ENCODE measurements at places on chromosomes 1 and 21.
A peak's percentile ranks its signal among the peaks of the same experiment; 100 is the strongest.

- DNase-seq = no peak
These were observed 43.1 kb upstream of the KANK4 start for GRCh38 chr1:62362061-62362917.

DNA sequence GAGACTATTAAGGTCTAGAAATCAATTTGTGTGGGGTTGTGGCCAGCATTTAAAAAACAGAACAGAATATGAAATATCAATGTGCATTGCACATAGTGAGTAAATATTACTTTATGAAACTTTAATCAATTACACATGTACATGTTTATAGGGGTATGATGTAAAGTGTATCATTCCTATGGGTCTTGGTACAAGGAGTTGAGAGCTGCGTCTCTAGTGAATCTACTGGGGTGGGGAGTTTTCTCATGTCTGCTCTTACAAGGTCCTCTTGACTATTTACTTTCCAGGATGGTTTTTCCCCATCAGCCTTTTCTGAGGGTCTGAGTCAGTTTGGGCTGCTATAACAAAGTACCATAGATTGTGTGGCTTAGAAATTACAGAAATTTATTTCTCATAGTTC lies 75.8 kb downstream of the BACH1 start:
- no peak for DNase-seq

DNA sequence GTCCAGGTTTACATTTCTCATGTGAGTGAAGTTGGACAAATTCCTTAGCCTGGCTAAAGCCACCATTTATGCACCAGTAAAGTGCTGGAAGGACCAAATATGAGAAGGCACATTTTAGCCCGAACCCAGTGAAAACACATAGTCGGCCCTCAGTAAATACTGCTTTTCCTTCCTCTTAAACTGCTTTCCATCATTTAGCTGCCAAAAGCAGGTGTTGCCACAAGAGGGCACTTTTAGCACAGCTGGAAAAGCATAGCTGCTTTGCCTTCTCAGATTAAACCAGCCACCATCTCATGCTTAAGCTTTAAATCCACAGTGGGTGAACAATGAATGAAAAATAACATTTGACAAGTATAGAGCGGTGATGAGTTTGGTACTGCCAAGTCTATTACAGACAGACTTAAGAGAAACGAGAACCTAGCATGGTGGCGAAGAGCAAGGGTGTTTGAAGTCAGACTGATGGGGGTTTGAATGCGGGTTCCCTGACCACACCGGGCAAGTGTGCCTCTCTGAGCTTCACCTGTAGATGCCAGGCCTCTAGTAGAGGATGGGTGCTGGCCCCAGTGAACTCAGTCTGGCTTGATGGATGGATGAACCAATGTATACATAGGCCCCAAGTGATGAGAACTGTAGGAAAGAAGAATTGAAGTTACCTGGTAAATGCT lies 57.8 kb downstream of the SLC35D1 start:
- DNase-seq = peak; percentile 20

DNA sequence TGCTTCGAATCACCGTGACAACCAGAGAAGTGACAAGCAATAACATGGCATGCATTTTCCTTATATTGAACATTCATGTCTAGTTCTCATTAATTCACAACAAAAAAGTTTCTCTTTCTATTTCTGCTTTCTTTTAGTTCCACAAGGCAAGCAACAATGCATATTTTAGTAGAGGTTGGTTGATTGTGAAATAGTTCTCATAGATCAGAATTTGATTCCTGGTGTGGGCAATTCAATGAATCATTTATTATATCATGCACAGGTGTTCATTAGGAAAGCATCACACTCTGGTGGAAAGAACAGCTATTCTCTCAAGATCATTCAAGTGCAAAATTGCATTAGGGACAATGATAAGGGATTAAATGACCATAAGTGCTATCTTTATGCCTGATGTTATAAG lies 980.9 kb downstream of the BRINP3 start:
- DNase-seq = no peak

GRCh38 chr1:171985639-171986038 lies 144.3 kb downstream of the DNM3 start:
- no peak for DNase-seq

DNA sequence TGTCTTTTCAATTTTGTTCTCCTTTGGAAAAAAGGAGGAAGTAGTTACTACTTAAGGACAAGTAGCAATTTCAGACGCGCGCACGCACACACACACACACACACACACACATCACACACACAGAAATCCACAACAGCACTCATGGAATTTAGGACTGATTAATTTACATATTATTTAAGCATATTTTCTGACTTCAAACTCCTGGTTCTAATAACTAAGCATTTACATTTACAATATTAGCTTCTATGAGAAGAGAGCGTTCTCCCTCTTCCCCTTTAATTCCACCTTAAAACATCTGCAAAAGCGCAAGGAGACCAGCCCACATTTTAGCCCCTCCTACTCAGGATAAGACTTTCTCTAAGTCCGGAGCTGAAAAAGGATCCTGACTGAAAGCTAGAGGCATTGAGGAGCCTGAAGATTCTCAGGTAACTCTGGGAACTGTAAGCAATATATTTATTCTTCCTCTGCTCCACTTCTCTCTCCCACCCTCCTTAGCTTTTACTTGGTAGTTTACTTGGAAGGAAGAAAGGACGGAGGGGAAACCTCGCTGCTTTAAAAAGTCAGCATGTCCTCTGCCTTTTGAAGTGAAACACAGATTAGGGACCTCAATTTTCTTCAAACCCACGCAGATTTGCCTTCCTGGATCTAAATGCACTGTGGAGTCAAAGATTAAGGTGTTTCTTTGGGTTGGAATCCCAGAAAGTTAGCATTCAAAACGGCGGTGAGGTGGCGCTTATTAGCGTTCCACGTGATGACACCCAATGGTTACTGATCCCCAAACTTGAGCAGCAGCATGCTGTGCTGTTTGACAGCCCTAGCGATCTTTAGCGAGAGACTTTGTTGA lies at the start of gene PLA2G4A:
TSS of gene PLA2G4A (plus strand) at position 339 of the 844 bp plus-strand sequence. CDS start 25,406 bp downstream, outside the sequence.
- DNase-seq = no peak

- DNase-seq = no peak
These were observed 19.0 kb upstream of the DNASE2B start for GRCh38 chr1:84379138-84379916.

GRCh38 chr1:41936107-41936506 lies 17.4 kb upstream of the HIVEP3 start:
- DNase-seq = no peak

- DNase-seq = peak; percentile 79
These were observed 477.6 kb downstream of the NPHP4 start for GRCh38 chr1:5514527-5515183.

GRCh38 chr1:203669739-203670138 lies 43.1 kb downstream of the ATP2B4 start:
- peak; percentile 37 for DNase-seq

- no peak for DNase-seq
These were observed 13.9 kb downstream of the MEF2D start for GRCh38 chr1:156486421-156487344.

- DNase-seq = no peak
These were observed 98.6 kb downstream of the TBX19 start for GRCh38 chr1:168379104-168379860.

DNA sequence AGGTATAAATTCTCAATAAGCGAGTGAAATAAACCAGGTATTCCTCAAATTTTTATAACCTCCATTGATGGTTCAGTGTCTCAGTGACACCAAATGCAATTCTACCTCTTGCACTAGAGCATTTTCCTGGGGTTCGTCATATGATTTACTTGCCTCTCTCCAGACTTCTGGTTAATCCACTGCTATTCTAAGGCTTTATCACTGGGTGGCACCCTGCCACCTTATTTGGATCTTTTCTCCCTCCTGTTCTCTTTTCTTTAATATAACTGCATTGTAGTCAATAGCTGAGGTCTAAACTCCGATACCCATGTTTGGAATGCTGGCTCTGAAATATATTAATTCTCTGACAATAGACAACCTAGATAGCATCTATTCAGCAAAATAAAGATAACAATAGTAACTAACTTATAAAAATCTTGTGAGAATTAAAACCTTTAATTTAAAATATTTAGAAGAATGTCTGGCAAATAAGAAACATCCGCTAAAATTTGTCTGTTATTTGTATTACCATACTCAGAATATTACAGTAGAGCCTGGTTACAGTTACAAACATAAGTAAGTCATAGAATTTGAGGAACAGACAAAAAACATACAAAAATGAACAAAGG lies 436.4 kb downstream of the PLA2G4A start:
- DNase-seq = no peak

DNA sequence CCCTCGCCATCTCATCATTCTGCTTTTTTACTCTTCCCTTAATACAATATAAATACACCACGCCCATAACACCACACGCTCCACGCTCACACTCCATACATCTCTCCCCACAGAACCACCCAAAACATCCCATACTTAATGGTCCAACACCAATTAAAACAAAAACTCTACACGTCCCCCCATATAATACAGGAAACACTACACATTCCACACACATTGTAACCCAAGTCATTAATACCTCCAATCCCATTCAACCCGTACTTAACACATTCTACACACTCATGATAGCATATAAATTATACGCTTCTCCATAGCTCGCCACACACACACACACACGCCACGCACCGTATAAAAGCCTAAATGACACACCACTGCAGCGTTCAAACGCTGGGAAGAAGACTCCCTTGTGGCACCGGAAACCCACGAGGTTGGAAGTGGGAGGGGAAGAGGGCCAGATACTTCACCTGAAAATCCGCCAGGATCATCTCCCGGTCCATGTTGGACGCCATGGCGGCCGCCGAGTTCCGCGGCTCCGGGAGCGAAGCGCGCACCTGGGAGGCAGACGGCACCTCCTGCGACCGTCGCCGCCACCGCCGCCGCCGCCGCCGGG lies 659 bp downstream of the FAF1 start:
- DNase-seq = peak; percentile 53

DNA sequence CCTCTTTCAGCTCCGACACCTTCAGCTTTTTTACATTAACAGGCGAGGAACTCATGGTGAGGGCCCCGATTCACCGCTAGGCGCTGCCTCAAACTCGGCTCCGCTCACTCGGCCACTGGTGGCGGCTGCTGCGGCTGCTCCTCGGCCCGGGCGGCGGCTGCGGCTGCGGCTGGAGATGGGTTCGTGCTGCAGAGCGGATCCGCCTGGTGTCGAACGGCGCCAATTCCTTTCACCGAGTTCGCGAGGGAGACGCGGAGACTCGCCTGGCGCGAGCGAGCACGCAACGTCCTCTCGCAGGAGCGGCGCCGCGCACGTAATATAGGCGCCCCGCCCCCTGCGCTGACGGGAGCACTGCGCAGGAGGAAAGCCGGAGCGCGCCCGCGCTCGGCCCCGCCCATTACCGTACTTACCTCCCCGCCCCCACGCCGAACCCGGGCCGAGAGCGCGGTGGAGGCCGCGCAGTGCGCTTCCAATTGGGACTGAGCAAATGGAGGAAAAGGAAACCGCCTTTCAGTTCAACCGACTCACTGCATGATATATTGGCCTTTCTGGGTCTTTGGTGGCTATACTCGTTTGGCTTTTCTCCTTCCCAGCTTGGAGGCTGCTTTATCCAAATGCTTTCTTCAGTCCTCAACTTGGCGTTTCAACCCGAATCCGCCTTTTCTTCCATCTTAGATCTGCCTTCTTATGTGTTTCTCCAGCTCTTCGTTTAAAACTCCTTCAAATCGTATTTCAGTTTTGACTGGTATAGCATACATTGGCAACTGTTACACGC lies at the start of gene HNRNPU:
TSS of gene HNRNPU (minus strand) at position 291 of the 775 bp plus-strand sequence. CDS start at position 55, 236 bp downstream.
- peak; percentile 84 for DNase-seq

- peak; percentile 46 for DNase-seq
These were observed 80.0 kb downstream of the NDUFS5 start for GRCh38 chr1:39105841-39106765.

DNA sequence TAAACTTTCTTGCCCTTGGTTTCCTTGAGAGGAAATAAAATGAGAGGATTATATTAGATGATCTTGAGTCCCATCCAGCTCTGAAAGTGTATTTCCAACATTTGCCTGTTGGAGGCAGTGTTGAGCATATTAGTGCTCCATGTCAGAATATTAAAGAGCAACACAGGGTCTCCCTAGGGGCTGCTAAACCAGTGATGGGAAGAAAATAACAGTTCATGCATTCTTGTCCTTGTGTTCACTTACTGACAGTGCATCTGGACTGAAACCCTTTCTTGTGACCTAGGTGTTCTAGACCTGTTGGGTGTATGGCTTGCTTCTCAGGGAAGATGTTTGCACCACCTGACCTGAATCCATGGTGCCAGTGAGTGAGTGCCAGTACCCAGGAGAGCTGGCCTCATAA lies 124.7 kb upstream of the KIAA0040 start:
- no peak for DNase-seq

DNA sequence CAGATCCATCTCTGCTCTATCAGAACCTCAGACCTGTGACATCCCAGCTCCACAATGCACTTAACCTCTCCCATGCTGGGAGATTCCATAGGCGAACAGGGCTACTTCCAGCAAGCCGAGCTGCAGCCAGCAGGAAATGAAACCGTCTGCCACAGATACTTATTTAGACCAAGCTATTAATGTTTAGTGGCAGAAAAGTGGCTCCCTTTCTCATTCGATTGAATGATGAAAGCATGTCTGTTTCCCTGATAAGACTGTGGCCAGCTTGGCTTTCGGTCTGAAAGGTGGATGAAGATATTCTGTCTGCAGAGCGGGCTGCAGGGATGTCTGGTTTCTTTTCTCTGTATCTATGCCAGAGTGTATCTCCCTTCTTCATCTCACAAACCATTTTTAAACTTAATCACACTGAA lies 146.4 kb downstream of the GREM2 start:
- DNase-seq = no peak
